Activated CD4-positive, alpha-beta memory T cell treated with anti-CD3 and anti-CD28 coated beads, Interleukin-2, amount 10 ng/mL, durations not matched to agents 7 days and 5 days (primary cell): ENCODE measurements at places on chromosomes 3 and 15. TPM values are rescaled to one million over a fixed set of nuclear protein-coding genes. Genes with fewer than 3 reads are reported as not detected.
A peak's percentile ranks its signal among the peaks of the same experiment; 100 is the strongest.

- no peak for DNase-seq
These were observed 6.3 kb upstream of the CRTC3 start for GRCh38 chr15:90523373-90523772.

DNA sequence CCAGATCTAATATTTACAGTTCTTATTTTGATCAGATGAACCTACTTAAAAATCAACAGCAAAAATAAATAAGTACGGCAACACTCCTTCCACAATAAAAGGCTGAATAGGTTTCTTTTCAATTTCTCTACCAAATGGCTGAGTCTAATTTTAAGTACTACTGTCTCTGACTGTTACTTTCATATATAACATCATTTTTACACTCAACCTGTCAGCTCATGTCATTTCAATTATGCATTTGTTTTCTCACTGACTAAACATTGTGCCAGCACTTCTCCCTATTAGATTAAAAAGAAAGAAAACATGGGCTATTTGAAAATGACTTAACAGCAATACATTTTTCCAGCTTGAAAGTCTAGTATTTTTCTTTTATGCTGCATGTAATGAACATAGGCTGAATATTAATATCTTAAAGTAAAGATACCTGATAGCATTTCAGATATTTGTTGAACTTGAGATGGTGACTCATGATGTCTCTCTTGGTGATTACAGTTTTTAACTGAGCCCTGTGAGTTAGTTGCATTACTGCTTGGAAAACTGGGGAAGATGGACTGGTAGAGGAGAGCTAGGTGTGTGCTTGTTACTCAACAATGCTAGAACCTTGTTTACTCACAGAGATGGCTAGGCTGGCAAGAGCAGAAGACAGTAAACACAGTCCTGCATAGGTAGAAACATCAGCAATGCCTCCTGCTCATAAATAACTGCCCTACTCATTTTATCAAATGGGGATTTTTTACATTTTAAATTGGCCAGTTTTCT is 73.9 kb downstream of the PEX5L start:
- no peak for DNase-seq

Gene GOLGA6A
- not detected for total RNA-seq

Gene GPR171
- 204 TPM for total RNA-seq

Gene CLDN1
- not detected for total RNA-seq

Gene MAGI1
- 0.25 TPM for total RNA-seq

Gene GOLGA8Q
- total RNA-seq = 2.3 TPM

DNA sequence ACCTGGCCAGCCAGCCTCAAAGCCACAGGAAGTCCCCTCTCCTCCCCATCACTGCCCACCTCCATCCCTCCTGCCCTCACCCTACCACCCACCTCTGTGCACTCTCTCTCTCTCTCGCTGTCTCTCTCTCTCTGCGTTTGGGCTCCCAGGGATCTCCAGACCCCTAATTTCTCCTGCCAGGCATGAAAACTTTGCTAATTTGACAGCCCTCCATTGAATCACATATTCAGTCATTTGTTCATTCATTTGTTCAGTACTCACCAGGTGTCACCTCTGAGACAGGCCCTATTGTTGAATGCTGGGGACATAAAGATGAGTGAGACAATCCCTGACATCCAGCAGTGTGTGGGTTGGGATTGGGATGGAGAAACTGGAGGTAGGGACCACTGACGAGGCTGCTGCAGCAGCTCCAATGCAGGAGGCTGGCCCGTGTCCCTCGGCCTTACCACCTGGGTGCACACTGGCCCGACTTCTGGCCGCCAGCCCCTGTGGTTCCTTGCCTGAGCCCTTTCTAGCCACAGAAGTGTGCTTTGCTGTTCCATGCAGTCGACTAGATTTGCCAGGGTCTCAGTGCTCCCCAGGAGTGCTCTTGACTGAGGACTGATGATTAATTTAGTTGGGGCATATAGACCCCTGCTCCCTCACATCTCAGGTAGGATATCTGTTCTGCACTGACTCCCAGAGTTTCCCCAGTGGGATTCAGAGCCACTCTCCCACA is 38.6 kb upstream of the TSEN2 start:
- DNase-seq = no peak

DNA sequence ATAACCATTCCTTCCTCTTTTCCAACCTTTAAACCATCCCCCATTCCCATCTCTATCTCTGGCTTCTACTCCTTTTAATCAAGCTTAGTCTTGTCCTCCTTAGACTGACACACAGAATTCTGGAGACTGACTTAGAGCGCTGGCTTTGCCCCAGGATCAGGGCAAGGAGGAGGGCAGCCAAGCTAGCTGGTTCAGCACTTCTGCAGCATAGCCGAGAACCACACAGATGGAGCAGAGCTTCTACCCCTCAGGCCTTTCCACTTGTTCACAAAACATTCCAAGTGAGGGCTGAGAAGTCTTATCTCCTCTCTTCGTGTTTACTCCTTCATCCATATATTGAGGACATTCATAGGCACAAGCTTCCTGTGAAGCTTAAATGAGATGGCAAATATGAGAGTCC is 246.5 kb upstream of the PEX5L start:
- no peak for DNase-seq

Gene PYGO1
- total RNA-seq = not detected

Gene ATP8B4
- total RNA-seq = 20.7 TPM

DNA sequence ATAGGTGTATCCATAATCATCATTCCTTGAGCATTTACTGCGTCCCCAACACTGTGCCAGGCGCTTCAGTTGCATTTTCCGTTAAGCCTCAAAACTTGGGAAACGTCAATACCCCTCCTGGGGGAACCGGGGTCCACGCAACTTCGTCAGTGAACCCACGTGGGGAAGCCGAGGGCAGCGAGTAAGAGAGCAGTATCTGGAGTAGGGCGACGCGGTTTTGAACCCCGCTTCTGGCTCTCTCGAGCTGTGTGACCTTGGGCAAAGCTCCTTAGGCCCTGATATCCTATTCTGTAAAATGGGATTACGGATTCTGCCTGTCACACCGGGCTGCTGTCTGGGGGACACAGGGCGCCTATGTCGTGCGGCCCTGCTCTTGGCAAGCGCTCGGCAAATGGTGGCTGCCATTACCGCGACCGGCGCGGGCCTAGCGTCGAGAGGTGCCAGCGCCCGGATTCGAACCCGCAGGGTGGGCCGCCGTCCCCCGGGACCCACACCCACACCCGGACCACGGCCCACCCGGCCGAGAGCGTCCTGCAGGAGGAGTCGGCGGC is 590 bp downstream of the POLG start:
- DNase-seq = no peak

GRCh38 chr15:90086868-90087268 is 15.4 kb downstream of the IDH2 start:
- peak; percentile 63 for DNase-seq

DNA sequence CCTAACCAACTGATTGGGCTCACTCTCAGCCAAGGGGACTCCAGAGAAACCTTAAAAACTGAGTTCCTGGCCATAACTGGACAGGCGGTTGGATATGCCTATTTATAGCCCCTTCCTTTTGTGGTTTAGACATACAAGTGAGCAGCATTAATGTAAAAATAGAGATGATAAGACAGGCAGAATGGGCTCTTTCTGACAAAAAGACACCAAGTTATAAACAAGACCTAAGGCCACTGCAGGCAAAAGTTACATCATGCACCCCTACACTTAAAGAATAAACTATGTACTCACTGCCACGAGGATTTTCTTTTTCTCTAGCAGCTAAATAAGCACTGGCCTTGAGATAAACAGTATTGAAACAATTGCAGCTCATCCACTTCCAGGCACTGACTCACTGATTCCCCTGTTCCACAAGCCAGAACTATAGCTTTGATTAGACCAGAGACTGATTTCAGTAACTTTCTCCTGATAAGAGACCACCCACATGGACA is 30.1 kb downstream of the SUCNR1 start:
- DNase-seq = no peak

Gene LIPH
- not detected for total RNA-seq

Gene DNASE1L3
- total RNA-seq = not detected

GRCh38 chr3:186931532-186932280 is 1.4 kb downstream of the ST6GAL1 start:
- peak; percentile 90 for DNase-seq

DNA sequence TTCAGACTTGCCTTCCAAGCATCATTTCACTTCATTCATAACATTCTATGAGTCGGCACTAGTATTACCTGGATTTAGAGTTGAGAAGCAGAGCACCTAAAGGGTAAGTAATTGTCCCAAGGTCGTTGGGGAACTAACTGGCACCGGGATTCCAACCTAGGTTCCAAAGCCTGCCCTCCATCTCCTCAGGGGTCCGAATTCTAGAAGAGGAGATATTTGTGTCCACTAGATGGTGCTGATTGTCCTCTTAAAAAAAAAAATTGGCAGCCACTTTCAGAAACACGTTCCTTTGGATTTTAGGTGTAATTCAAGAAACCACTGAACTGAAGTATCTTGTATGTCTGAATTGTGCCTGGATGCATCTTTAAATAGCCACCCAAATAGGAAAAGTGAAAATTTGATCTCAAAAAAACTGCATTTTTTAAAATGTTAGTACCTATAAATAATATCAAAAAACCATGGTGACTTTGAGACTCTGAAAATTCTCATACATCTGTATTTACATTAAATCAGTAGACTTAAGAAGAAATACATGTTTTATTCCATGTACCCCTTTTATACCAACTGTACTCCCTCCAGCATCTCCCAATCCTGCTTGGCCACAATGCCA is 3.9 kb upstream of the FSIP1 start:
- no peak for DNase-seq

DNA sequence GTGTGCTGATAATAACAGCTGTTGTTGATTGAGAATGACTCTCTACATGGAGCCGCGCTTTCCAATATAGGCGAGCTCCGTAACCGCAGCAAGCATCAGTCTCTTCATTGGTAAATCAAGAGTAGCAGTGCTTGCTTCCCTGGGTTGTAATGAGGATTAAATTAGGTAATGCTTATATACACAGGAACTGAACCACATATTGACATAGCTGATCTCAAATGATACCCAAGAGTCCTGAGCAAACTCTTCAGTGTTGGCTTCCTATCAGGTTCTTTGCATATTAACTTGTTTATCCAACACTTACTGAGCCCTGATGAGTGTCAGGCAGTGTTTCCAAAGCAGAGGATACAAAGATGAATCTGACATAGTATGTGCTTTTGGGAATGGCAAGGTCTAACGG is 46.4 kb upstream of the SLCO3A1 start:
- DNase-seq = no peak

DNA sequence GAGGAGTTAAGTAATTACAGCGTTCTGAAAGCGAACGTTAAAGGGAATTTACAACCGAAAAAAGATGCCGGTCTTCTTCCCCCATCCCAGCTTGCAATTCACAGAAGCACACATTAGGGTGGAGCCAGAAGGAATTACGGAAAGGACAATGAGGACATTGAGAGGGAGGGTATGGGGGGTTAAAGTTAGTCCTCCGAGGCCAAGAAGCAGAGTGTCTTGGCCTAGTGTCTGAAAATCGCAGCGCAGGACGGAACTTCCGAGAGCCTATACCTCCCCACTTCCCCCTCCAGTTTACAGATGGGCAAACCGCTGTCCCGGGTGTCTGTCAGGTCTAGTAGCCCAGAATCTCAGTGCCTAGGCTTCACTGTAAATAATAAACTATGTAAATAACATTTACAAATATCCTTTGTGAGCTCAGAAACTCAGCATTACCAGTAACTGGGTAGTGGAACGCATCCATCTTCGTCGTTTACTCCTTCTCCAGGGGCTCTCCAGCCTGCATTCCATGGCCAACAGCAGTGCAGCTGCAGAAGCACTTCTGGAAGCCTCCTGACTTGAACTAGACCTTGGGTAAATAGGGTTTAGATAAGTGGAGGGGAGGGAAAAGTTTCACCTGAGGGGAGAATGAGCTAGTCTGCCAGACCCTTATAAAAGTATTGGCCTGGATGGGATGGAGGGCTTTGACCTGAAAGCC is 922 bp downstream of the ADPRH start:
- no peak for DNase-seq

Gene PP2D1
- not detected for total RNA-seq

DNA sequence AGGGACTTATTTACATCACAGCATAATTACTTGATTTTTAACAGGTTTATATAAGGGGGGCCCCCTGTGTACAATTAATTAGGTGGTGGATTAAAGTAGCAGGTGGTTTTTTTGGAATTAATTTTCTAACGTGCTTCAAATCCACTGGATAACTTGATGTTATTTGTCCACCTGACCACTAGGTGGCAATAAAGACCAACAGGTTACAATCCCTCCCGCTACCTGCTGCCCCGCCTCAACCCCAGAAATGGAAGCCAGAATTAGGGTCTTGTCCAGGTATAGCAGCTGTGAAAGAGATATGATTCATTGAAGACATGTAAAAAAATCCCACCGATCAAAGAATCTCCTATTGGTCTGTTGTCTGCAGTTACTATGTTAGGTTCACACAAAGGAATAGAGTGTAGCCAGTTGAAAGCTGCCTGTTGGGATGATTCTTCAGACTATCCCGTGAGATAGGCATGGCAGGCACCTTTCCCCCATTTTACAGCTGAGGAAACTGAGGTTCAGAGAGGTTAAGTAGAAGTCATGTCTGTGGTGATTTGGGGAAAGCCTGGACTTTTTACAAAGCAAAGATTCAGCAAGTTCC is 44.0 kb downstream of the MFSD1 start:
- peak; percentile 31 for DNase-seq

DNA sequence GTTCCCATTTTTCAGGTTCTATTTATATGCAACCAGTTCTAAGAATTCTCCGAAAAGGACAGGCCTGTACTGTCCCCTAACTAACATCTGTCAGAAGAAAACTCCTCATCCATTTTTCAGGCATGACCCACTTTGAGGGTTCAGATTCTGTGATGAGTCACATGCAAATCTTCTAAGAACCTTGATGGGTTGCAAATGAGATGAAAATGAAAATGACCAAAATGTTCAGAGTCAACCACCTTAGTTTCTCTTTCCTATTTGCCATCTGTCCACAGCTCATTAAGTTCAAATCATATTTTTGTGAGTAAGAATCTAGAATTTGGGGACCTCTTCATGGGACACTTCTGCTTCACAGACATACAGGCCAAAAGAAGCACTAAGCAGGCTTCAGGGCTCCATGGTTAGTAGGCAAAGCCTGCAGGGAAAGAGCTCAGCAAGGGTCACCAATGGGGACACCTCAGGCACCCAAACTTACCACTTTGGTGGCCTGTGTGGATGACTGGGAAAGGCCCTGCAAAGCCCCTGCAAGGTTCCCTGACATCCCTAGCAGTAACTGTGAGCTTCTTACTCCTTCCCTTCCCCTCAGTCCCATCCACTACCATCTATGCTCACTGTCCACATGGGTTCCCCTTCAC is 122.0 kb downstream of the WDR76 start:
- no peak for DNase-seq

- DNase-seq = no peak
These were observed 208.1 kb downstream of the SATB1 start for GRCh38 chr3:18216996-18217395.

Gene GOLGA8J
- not detected for total RNA-seq

Gene PDZRN3
- not detected for total RNA-seq

GRCh38 chr3:141858312-141858711 is 18.1 kb upstream of the ATP1B3 start:
- no peak for DNase-seq

Gene RHCG
- not detected for total RNA-seq

GRCh38 chr15:58307313-58307961 is 124.4 kb upstream of the LIPC start:
- no peak for DNase-seq
